ENCODE measurements at places on chromosomes 12 and 14. TPM values are rescaled to one million over a fixed set of nuclear protein-coding genes. Genes with fewer than 3 reads are reported as not detected.

The ERP27 gene
- total RNA-seq = 2.0 TPM

The KRT74 gene
- total RNA-seq = not detected

GRCh38 chr12:99146730-99147129, 500.8 kb upstream of the GARIN6 start:
- H3K36me3 ChIP-seq = no peaks in the 10 kb centered on the region
- DNase-seq = no peak
- H3K4me1 ChIP-seq = no peaks in the 10 kb centered on the region
- no peak overlapping the region for H3K4me3 ChIP-seq
- no peak overlapping the region for H3K27ac ChIP-seq
- no peaks in the 10 kb centered on the region for H3K27me3 ChIP-seq

- H3K27me3 ChIP-seq = no peaks in the 10 kb centered on the region
- DNase-seq = no peak
- H3K4me1 ChIP-seq = no peaks in the 10 kb centered on the region
These were observed 128.7 kb downstream of the CNTN1 start for GRCh38 chr12:40820794-40821484.

- peak overlapping the region; percentile 93 for H3K4me3 ChIP-seq
- peaks cover 30% of the 10 kb centered on the region for H3K4me1 ChIP-seq
- peaks cover 35% of the 10 kb centered on the region for H3K36me3 ChIP-seq
- H3K27ac ChIP-seq = peak overlapping the region; percentile 93
These were observed 846 bp upstream of the MTHFD1 start for GRCh38 chr14:64387232-64387781.

DNA sequence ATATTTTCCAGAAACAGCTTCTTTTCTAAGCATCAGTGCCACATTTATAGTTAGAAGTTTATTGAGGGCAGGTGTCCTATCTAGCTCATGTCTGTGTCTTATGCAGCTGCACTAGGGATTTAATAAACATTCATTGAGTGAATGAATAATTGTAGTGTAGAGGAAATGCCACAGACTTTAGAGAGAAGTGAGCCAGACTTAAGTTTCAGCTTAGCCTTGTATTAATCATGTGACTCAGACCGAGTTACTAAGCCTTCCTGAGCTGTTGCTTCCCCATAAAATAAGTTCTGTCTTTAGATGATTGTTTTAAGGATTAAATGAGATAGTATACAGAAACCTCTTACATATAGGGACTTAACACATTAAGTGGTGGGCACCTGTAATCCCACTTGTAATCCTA, 236.1 kb upstream of the DDHD1 start:
- H3K4me1 ChIP-seq = no peaks in the 10 kb centered on the region
- no peaks in the 10 kb centered on the region for H3K36me3 ChIP-seq
- no peak for DNase-seq
- H3K27ac ChIP-seq = no peak overlapping the region
- no peak overlapping the region for H3K4me3 ChIP-seq
- peaks cover 5% of the 10 kb centered on the region for H3K27me3 ChIP-seq

- no peak for DNase-seq
- no peaks in the 10 kb centered on the region for H3K36me3 ChIP-seq
- no peak overlapping the region for H3K4me3 ChIP-seq
- no peaks in the 10 kb centered on the region for H3K4me1 ChIP-seq
These were observed 539.7 kb downstream of the AACS start for GRCh38 chr12:125604976-125605375.

DNA sequence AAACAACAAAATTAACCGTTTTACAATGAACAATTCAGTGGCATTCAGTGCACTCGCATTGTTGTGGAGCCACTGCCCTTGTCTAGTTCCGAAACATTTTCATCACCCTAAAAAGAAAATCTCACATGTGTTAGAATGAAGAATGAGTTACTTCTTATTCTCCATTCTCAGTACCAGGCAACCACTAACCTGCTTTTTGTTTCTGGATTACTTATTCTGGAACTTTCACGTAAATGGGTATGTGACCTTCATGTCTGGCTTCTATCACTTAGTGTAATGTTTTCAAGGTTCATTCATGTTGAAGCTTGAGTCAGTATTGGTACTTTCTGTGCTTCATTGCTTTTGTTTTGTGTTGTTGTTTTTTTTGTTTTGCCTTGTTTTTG, 15.6 kb downstream of the RCOR1 start:
- DNase-seq = no peak
- H3K27ac ChIP-seq = no peak overlapping the region
- peaks cover 40% of the 10 kb centered on the region for H3K4me1 ChIP-seq
- H3K36me3 ChIP-seq = peaks cover 11% of the 10 kb centered on the region
- H3K4me3 ChIP-seq = no peak overlapping the region
